ENCODE measurements at places on chromosomes 11 and 22.

DNA sequence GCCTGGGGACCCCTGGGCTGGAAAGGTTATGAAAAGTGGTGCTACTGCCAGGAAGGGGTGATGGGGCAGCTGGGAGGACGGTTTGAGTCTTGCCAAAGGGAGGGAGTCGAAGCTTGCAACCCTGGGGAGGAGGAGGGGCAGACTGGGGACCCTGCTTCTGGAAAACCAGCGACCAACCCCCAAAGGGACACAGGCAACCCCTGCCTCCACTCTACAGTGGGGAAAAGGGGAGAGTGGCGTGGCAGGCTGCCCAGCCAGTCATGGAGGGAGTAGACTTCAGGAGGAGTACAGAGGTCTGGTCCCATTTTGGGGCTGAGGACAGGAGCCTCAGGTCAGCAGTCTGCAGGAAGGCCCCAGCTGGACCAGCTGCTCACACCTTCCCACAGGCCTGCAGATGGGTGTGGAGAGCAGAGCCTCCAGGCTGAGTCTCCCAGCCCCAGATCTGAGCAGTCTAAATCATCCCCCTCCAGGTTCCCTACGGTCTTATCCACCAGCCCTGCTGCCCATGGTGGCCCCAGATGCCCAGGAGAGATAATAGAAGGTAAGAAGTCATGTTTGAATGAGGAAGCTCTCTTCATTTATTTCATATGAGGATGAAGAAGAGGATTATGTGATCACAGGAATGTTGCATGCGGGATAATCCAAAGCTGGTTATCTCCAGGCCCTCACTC, 3.3 kb downstream of the DDT start:
- DNase-seq = no peak

DNA sequence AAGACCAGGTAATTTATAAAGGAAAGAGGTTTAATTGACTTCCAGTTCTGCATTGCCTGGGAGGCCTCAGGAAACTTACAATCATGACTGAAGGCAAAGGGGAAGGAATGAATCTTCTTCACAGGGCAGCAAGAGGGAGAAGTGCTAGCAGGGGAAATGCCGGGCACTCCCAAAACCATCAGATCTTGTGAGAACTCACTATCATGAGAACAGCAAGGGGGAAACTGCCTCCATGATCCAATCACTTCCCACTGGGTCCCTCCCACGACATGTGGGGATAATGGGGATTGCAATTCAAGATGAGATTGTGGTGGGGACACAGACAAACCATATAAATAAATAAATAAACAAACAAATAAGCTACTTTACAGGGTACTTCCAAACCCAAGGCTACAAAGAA, 28.8 kb upstream of the EXPH5 start:
- DNase-seq = no peak

- no peak for DNase-seq
These were observed 598.6 kb downstream of the DLG2 start for GRCh38 chr11:85028329-85029101.

DNA sequence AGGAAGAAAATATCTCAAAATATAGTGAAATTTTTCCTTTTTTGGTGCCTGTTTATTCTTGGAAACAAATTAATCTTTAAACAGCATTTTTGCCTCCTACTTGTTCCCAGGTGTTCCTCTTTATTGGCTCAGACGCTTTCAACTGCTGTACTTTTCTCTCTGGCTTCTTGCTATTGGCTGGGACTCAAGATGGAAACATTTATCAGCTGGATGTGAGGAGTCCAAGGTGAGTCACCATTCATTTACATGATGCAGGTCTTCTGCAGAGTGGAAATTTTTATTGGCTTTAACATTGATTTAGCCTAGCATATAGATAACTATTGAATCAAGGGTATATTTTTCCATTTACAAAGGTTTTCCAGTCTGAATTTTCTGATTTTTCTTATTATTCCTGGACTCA, 34.4 kb upstream of the DNAJB13 start:
- DNase-seq = no peak

DNA sequence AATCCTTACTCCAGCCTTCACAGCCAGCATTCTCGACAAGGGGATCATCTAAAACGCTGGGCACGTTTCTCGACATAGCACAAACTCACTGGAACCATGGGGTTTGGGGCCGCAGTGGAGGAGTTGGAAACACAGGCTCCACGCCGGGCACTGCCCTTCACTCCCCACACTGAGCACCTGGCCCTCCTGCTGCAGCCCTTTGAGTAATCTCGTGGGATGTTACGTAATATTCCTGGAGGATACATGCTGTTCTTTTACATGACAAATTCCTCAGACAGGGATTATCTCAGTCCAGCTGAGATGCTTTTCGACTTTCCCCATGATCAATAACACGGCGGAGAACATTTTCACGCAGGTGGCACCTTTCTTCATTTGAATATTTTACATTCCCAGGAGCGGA, 408.0 kb downstream of the SHANK2 start:
- DNase-seq = no peak

- no peak for DNase-seq
These were observed 60.2 kb downstream of the SMIM38 start for GRCh38 chr11:69215784-69216415.

- no peak for DNase-seq
These were observed 706.0 kb downstream of the KCNA4 start for GRCh38 chr11:29310725-29311342.

GRCh38 chr11:70732881-70733196, 334.5 kb downstream of the CTTN start:
- no peak for DNase-seq

DNA sequence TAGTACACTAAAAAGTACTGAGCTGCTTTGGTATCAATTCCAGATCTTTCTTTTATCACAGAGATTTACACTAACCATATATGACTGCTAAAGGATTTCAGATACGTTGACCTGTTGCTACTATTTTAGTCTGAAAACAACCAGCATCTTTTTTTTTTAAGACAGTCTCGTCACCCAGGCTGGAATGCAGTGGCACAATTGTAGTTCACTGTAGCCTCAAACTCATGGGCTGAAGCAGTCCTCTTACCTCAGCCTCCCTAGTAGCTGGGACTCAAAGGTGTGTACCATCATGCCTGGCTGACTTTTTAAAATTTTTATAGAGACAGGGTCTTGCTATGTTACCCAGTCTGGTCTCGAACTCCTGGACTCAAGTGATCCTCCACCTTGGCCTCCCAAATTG, 24.2 kb upstream of the L3MBTL2 start:
- no peak for DNase-seq

GRCh38 chr22:35470903-35471321, 69.7 kb upstream of the RASD2 start:
- no peak for DNase-seq

DNA sequence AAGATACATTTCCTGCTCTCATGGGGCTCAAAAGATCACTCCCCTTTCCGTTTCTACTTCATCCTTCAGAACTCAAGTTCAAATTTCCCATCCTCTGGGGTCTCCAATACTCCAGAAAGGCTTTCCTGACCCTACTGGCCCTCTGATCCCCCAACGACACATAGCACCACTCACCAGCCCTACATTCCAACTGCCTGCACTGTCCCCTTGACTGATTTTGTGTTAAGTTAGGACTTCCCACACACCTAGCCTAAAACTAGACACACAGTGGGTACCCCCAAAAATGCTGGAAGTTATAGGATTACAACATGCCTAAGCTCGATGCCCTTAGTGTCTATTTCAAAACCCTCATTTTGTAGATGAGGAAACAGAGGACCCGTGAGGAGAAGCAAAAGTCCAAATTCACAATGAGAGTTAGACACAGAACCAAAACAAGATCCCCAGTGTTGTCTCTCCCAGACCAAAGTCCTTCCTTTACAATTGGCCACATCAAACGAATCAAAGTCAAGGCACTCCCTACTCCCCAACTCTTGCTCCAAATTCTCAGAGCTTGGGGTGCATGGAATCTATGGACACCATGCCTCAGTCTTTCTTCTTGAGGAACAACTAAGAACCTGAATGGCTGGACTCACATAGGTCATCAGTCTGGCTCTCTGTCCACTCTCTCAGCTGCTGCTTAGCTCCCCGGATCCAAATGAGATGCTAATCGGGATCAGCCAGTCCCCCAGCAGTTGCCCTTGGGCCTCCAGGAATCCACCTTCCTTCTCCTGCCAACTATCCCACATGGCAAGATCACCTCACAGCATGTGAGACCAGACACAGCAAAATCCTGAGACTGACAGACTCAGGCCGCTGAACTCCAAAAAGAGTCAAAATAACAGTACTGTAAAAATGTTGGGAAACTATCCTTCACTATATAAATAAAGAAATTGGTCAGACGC, 1.7 kb downstream of the CLPB start:
- DNase-seq = no peak

GRCh38 chr11:93504110-93505095, 38.8 kb downstream of the SMCO4 start:
- no peak for DNase-seq

- DNase-seq = no peak
These were observed 71.7 kb upstream of the FAR1 start for GRCh38 chr11:13596611-13597326.

DNA sequence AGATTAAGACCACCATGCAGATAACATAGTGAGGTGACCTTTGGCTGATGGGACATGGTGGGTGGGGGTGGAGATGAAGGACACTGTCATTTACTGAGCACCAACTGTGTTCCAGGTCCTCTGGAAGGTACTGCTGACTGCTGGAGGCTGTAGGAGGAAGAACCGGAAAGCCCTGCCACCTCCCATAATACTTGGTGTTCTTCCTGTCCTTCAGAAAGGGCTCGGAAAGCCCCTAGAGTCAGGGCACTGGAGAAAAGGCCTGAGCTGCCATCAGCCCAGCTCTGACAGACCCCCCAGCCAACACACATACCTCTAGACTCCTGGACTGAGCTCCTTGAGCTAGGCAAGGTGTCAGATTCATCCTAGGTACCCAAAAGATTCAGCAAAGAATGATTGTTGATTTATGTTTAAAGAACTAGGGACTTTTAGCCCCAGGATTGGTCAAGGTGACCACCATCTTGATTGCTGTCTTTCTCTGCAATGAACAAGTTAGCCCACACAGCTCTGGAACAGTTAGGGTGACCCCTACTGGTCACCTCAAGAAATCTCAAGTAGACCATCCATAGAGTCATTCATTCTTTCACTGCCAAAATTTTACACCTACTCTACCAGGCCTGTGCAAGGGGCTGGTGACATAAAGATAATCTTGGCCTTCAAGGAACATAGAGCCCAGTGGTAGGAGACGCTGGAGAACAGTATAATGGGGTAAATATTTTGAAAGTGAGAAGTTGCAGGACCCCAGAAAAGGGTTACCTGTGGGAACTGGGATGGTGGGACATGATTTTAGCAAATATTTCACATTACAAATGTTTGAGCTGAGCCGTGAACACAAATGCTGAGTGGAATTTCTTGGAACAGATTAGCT, 39.4 kb downstream of the IRAG1 start:
- no peak for DNase-seq

All from gastrocnemius medialis (tissue), 4 donors.